ENCODE measurements at places on chromosomes 7 and 10. TPM values are rescaled to one million over a fixed set of nuclear protein-coding genes. Genes with fewer than 3 reads are reported as not detected.
A peak's percentile ranks its signal among the peaks of the same experiment; 100 is the strongest.

The IDI2 gene
- not detected for total RNA-seq

The CUBN gene
- total RNA-seq: 0.76 TPM

The LRRC18 gene
- total RNA-seq: not detected

The GPR158 gene
- total RNA-seq: not detected

The ANKRD61 gene
- not detected for total RNA-seq

The CNNM1 gene
- total RNA-seq: 1.0 TPM

DNA sequence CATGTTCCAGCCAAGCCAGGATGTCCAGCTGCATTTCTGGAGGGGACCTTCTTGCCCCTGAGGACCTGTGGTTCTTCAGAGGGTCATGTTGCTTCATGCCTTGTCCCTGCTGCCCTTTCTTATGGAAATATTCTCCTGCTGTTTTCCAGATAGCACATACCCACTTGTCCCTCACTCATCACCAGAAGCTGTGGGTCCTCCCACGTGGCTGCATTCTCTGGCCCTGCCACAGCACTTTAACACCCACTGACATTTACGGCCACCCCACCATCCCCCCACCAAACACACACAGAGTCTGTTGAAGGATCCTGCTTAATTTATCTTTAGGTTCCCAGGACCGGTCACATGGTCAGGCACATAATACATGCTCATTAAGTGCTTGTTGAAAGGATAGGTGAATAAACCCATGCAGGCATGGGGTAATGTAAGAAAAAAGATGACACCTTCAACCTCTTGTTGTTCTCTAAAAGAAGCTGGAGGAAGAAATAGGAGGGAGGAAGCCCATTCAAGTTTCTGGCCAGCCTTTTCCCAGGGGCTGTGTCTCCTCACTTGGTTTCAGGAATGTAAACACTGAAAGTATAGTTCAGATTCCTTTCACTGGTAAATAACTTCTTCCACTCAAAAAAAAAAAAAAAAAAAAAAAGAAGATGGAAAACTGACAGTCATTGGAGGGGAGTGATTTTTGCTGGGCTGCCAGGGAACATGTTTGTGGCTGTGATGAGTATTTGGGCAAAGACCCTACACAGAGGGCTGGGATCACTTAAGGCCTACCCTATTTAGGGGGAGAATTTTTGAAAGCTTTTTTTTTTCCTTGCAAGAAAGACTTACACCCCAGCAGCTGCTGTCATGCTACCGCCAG lies 19.8 kb upstream of the BMPER start:
- H3K36me3 ChIP-seq: no peaks in the 10 kb centered on the region
- no peak for DNase-seq
- no peak overlapping the region for H3K4me3 ChIP-seq
- H3K27me3 ChIP-seq: peaks cover 9% of the 10 kb centered on the region
- H3K27ac ChIP-seq: no peak overlapping the region
- no peaks in the 10 kb centered on the region for H3K4me1 ChIP-seq

- H3K4me1 ChIP-seq: peaks cover 2% of the 10 kb centered on the region
- no peak for DNase-seq
- peaks cover 6% of the 10 kb centered on the region for H3K27me3 ChIP-seq
- no peaks in the 10 kb centered on the region for H3K36me3 ChIP-seq
- no peak overlapping the region for H3K4me3 ChIP-seq
These were observed 113.6 kb downstream of the TBXAS1 start for GRCh38 chr7:139942636-139943035.

GRCh38 chr7:30428246-30429155 lies 50.1 kb downstream of the NOD1 start:
- DNase-seq: no peak
- no peaks in the 10 kb centered on the region for H3K4me1 ChIP-seq
- no peak overlapping the region for H3K4me3 ChIP-seq
- no peak overlapping the region for H3K27ac ChIP-seq

- H3K4me1 ChIP-seq: peaks cover 32% of the 10 kb centered on the region
- H3K27me3 ChIP-seq: no peaks in the 10 kb centered on the region
- no peak for DNase-seq
- H3K4me3 ChIP-seq: no peak overlapping the region
These were observed 29.1 kb downstream of the UBE2H start for GRCh38 chr7:129923709-129924108.

GRCh38 chr7:34073676-34074075 lies 168.3 kb downstream of the BMPER start:
- peaks cover 2% of the 10 kb centered on the region for H3K4me1 ChIP-seq
- no peak for DNase-seq
- no peak overlapping the region for H3K4me3 ChIP-seq
- no peaks in the 10 kb centered on the region for H3K27me3 ChIP-seq

DNA sequence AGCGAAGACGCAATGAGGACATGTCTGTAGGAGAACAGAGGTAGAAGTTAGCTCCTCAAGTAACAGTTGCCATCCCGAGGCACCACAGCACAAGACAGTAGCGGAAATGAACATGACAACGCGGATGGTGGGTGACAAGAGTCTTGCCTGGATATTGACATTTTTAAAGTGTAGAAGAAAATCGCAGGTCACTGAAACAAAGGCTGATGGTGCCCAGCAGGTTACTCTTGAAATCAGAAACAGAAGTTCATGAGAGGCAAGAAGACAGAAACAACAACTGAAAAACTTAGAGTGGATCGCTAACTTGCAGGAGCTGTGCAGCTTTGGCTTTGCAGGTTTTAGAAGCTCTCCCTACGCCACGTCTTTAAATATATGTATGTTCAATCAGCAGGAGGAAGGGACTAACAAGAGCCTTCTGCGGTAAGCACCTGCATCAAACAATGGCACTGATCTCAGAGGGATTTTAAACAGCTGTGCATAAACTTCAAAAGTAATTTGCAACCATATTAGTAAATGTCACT lies 1.8 kb downstream of the PRKCQ start:
- no peaks in the 10 kb centered on the region for H3K27me3 ChIP-seq
- peaks cover 57% of the 10 kb centered on the region for H3K4me1 ChIP-seq
- peak overlapping the region; percentile 88 for H3K4me3 ChIP-seq
- DNase-seq: no peak

- no peaks in the 10 kb centered on the region for H3K27me3 ChIP-seq
- H3K27ac ChIP-seq: no peak overlapping the region
- no peaks in the 10 kb centered on the region for H3K4me1 ChIP-seq
These were observed 260.7 kb downstream of the EXOC4 start for GRCh38 chr7:133513608-133514007.

DNA sequence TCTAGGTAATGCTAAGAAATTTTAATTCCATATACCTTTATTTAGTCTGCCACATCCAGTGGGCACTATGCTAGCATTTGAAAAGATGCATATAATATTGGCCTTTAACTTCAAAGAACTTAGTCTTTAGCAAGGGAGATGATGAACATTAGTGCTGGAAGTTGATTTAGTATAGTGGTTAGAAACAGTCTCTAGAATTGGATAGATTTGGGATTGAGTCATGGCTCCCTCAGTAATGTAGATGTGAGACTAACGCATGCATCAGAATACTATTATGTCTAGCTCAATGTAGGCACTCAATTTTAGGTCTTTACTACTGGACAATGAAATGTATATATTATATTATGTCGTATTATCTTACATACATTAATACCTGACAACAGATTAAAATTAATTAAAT lies 5.8 kb downstream of the DKK1 start:
- H3K36me3 ChIP-seq: no peaks in the 10 kb centered on the region
- DNase-seq: no peak
- H3K4me3 ChIP-seq: no peak overlapping the region
- no peak overlapping the region for H3K27ac ChIP-seq
- peaks cover 15% of the 10 kb centered on the region for H3K27me3 ChIP-seq
- no peaks in the 10 kb centered on the region for H3K4me1 ChIP-seq

- no peaks in the 10 kb centered on the region for H3K36me3 ChIP-seq
- no peak within 1 kb of the TSS for H3K27ac ChIP-seq
- no peak for DNase-seq
- no peak within 1 kb of the TSS for H3K4me3 ChIP-seq
- peaks cover 49% of the 10 kb centered on the region for H3K27me3 ChIP-seq
These were observed at the start of gene MRC1 for GRCh38 chr10:17808971-17809841. Gene MRC1, plus strand, starts transcription at chr10:17809348. Its CDS starts 118 bp downstream, at chr10:17809466.

DNA sequence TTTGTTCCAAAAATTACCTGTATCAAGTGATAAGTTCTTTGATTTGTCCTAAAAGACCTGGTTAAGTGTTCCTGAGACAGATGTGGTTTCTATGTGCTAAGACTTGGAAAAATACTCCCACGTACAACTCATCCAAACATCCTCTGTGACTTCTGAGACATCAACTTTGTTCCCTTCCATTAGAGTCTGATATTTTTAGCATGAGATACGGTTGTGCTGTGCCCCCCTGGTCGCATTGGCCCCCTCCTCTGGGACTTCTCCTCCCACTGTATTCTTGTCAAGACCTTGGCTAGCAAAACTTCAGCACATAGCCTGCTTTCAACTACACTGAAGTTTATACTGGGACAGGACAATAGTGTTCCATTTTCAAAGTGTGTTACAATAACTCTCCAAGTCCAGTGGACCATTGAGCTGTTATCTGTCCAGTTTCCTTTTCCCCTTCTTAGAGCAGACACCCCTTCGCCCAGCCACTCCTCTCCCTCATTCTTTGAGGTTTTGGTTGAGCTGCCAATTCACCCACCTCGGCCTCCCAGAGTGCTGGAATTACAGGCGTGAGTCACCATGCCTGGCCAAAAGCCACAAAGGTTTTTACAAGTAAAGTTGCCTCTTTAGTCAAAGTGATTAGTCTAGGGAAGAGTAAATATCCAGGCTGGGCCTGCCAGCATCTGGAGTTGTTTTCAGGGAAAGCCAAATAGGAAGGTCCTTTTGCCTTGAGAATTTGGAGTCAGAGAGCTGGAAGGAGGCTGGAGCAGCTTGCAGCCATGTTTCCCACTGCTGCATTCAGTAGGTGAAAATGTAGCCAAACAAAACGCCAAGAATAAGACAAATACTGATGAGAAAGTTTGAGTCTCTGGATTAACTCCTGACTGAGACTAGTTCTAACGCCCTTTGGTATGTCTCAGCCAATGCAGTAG lies 17.8 kb upstream of the PDLIM1 start:
- peaks cover 12% of the 10 kb centered on the region for H3K4me1 ChIP-seq
- H3K27ac ChIP-seq: no peak overlapping the region
- peaks cover 9% of the 10 kb centered on the region for H3K27me3 ChIP-seq
